ENCODE measurements at places on chromosomes 3 and 15. TPM values are rescaled to one million over a fixed set of nuclear protein-coding genes. Genes with fewer than 3 reads are reported as not detected.
A peak's percentile ranks its signal among the peaks of the same experiment; 100 is the strongest.

DNA sequence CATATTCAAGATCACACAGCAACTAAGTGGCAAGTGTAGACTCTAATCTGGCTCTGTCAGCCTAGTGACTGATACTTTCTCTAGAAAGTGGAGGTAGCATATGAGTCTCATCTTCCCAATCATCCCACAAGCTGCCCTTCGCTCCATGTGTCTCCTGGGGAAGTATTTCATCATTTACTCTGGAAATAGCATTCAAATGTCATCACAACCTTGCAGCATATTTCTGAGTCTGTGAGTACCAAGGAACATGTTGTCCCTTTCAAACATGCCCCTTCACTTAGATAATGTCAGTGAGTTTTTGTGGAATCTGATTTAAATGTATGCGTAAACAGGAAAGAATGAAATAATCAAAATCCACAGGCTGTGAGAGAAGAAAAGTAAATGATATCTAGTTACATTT, 322.9 kb downstream of the SLC9A9 start:
- DNase-seq, result no peak

GRCh38 chr15:98419173-98419780, 229.1 kb upstream of the IGF1R start:
- DNase-seq, result no peak

GRCh38 chr3:13008155-13008995, 64.9 kb downstream of the IQSEC1 start:
- DNase-seq, result no peak

- no peak for DNase-seq
Measured at GRCh38 chr3:119748991-119749390, 32.9 kb upstream of the NR1I2 start.

GRCh38 chr15:90192961-90193786, 8.0 kb upstream of the SEMA4B start:
- no peak for DNase-seq

The CTXND1 gene
- 7.5 TPM for total RNA-seq

GRCh38 chr3:152266221-152266995, 2.3 kb upstream of the MBNL1 start:
- peak; percentile 19 for DNase-seq

The GPR160 gene
- total RNA-seq, result 1.5 TPM

DNA sequence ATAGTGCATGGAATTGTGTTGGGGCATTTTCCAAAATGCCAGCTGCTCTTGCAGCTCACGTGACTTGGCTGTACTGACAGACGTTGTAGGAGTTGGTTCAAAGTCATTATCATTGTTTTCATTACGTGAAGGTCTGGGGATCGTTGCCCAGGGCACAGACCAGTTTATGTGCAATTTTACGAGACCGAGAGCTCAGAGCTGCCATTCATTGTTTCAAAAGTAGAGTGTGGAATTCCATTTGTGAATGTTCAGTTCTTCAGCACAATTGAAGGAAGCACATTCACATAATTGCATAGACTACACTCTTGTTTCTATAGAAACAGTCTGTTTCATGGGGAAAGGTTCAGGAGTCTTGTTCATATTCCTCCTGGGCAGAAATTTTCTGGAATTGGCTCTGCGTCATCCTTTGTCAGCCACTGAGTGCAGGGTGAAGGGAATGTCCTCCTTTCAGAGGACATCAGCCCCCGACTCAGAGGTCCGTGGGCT, 54.5 kb downstream of the GABRG3 start:
- no peak for DNase-seq

GRCh38 chr3:108406661-108407206, 103.7 kb downstream of the MYH15 start:
- DNase-seq, result no peak

DNA sequence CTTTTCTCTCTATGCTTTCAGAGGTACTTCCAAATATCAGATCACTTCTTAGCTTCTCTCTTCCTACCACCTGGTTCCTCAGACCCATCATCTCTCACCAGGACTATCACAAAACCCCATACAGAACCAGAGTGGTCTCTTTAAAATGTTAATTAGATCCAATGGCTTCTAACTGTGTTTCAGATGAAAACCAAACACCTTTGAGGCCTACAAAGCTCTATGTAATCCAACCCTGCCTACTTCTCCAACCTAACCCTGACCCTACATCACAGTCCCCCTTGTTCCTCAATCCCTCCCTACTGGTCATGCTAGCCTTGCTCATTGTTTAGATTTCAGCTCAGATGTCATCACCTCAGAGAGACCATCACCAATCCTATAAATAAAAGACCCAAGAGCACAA, 34.8 kb downstream of the SUMF1 start:
- DNase-seq, result no peak

DNA sequence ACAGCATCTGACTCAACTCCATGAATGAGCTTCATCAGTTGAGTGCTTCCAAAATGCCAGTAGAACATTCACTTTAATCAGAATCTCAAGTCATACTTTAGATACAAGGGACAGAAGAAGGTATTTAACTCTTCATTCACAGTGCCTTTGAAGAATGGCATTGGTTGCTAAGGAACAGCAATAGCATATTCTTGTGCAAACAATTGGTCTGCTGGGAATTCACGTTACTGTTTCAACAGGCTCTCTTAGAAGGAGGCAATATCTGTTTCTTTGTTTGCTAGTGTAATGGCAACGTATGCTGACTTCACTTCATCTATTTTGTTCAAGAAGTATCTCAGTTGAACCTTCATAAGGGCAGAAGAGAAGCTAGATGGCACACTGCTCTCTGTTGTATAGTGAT, 113.9 kb downstream of the TMEM108 start:
- DNase-seq, result no peak

The SPINK8 gene
- not detected for total RNA-seq

DNA sequence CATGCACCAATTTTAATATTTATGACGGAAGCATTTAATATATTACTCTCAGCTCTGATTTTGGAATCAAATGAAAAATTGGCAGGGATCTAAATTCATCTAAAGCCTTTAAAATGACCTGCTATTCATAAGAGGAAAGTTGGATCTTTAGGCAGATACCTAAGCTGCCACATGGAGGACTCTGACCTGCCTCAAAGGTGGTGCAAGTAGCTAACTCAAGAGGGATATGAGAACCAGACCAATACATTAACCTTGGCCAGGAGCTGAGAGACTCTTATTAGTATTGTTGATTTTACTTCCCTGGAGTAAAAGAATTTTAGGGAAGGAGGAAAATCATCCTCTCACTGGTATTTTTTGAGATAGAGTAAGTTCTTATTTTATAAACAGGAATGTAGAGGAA, 17.7 kb downstream of the ZNF654 start:
- no peak for DNase-seq

The LRTM1 gene
- total RNA-seq, result not detected

DNA sequence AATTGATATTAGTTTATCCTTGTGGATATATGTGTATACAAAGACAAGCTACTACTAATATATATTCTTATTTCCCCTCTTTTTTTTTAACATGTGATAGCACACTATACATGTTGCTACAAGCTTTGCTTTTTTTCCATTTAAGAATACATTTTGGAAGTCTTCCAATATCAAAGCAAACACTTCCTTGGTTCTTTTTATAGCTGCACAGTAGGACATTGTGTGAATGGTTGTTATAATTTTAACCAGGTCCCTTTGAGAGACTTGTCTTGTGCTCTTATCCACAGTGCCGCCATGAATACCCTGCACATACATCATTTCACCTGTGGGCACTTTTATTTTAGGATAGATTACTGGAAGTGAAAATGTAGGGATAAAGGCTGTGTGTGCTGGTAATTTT, 88.7 kb downstream of the CACNA2D3 start:
- no peak for DNase-seq

DNA sequence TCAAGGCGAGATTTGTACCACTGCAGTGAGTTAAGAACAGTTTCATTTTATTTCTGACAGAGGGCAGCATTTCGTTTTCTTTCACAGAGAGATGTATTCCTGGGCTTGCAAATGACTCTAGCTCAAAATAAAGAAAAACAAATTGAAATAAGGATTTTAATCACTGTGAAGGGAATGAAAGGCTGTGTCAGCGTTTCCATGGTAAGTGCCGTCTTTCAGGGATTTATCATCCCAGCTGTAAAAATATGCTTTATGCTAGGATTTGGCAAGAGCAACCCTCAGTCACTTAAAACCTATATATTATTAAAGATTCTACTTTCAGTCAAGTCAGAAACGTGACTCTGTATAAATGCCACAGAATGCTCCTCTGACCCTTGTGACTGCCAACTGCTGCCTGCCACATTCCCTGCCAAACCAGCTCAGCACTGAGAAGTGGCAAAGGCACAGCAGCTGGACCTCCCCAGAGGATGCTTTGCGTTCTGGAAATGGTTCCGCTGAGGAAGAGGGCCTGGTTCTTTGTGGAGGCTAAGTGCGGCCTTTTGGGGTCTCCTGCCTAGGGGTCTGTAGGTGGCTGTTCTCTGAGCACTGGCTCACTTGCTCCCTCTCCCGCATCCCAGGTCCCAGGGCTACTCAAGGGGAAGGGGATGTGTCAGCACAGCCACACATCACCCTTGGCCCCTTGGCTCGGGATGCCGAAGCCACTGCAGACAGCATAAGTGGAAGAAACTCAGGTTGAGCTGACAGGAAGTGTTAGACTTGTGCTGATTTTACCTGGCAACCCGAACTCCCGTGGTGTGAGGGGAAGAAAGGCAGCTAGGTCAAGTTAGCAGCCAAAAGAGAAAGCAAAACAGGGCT, 56.6 kb upstream of the POMGNT2 start:
- DNase-seq, result no peak

DNA sequence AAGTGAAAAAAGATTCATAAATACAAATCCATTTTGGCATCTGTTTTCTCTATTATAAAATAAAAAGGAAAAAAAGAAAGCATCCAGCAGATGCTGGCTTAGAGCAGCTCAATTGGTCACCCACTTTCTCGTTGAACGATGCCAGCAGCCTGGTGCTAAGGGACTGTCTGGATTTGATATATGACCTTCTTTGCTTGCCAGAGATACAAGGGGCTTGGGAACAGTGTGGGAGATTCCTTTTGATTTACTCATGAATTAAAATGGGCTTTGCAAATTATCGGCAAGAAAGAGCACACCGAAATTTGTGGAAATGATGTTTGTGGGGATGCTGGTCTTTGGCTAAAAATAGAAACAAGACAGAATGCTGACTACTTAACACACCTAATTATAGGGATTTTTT, 210.3 kb upstream of the STT3B start:
- DNase-seq, result no peak

DNA sequence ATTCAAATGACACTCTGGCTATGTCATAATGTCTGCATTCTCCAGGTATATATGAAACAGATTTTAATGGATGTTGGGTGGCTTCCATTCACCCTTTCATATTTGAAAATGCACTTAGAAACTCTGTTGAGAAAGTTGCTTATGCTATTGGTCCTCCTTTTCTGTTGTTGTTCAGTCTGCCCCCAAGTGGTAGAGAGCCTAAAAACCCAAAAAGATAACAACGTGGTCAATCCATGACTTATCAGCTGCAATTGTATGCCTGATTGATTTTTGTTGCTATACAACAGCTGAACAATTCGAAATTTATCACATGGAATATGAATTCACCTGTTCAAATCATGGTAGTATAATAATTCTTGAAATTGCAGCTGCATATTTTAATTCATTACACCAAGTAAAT, 279.8 kb downstream of the ROBO2 start:
- DNase-seq, result no peak
